CD4-positive, alpha-beta memory T cell (primary cell): ENCODE measurements at places on chromosomes 11 and 22.

DNA sequence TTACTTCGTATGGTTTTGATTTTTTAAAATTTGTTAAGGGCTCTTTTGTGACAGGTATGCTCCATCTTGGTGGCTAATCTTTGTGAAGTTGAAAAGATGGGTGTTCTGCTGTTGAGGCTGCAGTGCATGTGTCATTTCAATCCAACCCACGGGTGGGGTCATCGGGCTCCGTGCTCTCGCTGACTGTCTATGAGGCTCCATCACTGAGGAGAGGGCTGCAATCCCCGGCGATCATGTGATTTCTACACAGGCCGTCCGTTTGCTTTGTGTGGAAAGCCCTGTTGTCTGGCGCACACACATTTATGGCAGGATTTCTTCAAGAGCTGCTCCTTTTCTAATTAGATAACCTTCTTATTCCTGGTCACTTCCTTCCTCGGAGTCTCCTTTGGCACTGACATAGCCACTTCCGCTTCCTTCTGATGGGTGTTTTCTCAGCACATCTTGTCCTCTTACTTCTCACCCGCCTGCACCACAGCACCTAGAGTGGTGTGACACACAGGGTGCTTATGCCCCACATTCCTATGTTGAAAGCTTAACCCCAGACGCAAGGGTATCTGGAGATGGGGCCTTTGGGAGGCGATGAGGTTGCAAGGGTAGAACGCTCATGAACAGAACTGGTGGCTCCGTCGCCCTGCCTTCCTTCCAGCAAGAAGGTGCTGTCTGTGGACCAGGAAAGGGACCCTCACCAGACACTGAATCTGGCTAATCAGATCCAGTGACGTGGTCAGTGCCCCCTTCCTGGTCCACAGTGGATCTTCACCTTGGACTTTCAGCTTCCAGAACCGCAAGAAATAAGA is 9.4 kb downstream of the MOB2 start:
- DNase-seq, result no peak

DNA sequence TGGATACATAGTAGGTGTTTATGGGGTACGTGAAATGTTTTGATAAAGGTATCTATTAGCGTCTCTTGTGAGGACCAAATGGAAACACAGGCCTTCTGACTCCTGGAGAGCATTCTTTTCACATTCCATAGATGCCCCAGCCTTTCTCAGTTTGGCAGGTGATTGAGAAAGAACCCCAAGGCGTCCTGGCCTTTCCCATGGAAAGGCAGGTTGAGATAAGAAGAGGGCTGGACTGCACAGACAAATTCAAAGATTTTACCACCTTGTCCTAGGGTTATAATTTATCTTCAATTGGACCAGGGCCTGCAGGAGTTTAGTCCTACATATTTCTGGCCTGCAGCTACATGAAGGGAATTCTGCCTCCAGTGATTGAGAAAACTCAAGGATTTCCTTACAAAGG is 661 bp upstream of the OLFML1 start:
- no peak for DNase-seq

DNA sequence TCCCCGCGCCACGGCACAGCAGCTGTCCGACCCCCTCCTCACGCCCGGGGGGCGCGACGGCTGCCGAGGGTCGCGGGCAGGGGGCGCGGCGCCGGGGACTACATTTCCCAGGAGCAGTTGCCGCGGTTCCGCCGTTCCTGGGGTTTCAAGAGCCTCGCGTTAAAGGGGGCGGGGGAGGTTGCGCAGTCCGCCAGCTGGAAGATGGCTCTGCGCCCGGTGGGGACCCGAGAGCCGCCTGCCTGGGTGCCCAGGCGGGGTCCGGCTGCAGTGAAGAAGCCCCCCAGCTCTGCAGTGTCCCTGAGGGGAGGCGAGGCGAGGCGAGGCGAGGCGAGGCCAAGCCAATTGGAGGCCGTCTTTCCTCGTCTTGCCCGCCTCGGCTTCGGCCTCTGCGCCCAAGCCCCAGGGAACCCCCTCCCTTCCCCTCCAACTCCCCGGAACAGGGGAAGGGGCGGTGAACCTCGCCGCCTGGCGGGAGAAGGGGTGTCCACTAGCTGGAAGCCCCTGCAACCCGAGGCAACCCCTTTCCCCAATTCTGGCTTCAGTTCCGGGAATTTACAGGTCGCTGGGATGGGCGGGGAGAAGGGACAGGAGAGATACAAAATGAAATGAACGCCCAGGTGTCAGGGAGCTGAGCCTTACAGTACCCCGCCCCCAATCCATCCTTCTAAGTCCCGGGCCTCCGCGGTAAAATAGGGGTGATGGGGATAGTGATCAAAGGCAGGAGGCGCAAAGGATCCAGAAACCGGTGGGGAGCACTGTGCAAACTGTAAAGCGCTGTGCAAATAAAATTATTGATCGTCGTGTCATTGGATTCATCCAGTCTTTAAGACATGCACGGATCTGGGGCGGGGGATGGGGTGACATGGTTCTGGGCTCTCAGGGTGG is 5.2 kb upstream of the GCAT start:
- DNase-seq, result no peak

GRCh38 chr11:3831378-3832239 is 9.2 kb downstream of the RHOG start:
- DNase-seq, result no peak

GRCh38 chr11:19674836-19675235 is 37.8 kb upstream of the NAV2 start:
- DNase-seq, result no peak

DNA sequence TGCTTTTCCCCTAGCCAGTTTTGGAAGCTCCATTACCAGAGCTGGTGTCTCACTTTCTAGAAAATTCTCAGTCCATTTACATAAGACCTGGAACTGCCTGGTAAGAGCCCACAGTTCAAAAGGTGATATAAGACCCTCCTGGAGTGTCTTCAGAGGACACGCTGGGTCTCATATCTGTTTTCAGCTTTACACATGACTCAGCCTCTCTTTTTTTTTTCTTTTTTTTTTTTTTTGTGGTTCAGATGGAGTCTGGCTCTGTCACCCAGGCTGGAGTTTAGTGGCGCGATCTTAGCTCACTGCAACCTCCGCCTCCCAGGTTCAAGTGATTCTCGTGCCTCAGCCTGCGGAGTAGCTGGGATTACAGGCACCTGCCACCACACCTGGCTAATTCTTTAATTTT is 30.7 kb downstream of the WEE1 start:
- DNase-seq, result no peak

- no peak for DNase-seq
Measured at GRCh38 chr22:33529424-33530113, 390.7 kb downstream of the LARGE1 start.

DNA sequence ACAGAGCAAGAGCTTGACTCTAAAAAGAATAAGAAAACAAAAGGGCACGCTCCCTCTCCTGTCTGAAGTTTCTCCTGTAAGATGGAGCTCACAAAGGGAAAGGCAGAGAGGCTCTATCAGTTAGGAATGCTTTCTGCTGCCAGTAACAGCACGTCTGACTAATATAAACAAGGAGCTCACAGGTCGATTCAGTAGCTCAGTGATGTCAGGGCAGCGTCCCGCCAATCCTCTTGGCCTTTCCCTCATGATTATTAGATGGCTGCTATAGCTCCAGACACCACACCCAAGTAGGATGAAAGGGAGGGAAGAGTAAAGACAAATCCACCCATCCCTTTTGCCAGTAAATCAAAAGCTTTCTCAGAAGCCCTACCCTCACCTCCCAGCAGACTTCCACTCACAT is 51.3 kb upstream of the HMGXB4 start:
- DNase-seq, result no peak
